ENCODE measurements at places on chromosomes 11 and 22.

DNA sequence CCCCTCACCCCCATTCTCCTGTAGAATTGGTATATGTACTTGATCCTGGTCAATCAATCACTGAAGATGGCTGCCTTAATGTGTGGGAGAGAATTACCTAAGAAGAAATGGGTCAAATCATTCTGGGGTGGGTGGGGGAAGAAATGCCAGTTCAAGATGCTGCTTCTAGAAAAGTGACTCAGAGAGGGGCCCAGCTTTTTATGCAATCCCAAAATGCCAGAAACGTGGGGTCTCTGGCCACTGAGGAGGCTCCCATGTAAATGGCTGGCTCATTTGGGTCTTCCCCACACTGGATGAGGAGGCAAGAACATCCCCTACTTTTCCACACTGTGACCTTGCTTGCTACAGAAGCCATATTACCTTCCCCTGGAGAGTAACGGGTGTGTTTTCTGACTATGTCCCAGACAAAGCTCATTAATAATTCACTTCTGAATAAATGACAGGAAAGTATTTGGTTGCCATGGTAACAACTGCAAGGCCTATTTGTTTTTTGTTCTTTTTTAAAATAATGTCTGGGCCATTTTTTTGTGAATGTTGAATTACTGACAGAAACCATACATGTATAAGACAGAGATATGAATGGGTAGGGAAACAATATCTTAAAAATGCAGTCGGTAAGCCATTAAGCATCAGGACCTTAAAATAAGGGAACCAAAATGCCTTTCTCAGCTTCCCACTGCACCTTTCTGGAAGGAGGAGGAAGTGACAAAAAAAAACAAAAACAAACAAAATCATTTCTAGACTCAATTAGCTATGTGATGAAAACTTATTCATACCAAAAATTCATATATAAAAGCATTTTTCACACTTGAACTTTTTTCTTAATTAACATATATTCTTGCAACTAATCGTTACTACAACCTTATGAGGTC lies 32.0 kb downstream of the SLC1A2 start:
- no peak for DNase-seq

GRCh38 chr11:36047344-36047743 lies 103.5 kb downstream of the LDLRAD3 start:
- no peak for DNase-seq

DNA sequence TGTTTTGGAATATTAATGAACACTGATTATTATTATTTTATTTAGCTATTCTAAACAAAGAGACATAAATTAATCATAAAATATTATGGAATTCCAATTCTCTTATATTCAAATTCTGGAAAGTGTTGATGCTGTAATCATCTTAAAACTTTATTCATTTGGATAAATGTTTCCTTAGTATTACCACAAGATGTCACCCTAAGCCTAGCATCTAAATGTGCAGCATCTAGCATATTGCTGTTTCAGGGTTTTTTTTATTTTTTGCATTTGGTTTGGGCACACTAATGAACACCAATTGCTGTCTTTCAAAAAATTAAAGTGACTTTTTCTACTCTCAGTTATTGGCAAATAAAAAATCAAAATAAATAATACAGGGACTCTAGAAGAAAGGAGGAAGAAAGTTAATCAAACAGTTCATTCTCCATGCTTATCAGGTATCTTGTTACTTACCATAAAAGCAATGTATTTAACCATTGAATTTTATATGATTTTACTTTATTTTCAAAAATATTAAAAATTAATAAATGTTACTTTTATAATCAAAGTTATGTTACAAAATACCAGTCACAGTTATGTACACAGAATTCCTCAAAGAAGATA lies 31.8 kb downstream of the DLG2 start:
- DNase-seq: peak; percentile 61

DNA sequence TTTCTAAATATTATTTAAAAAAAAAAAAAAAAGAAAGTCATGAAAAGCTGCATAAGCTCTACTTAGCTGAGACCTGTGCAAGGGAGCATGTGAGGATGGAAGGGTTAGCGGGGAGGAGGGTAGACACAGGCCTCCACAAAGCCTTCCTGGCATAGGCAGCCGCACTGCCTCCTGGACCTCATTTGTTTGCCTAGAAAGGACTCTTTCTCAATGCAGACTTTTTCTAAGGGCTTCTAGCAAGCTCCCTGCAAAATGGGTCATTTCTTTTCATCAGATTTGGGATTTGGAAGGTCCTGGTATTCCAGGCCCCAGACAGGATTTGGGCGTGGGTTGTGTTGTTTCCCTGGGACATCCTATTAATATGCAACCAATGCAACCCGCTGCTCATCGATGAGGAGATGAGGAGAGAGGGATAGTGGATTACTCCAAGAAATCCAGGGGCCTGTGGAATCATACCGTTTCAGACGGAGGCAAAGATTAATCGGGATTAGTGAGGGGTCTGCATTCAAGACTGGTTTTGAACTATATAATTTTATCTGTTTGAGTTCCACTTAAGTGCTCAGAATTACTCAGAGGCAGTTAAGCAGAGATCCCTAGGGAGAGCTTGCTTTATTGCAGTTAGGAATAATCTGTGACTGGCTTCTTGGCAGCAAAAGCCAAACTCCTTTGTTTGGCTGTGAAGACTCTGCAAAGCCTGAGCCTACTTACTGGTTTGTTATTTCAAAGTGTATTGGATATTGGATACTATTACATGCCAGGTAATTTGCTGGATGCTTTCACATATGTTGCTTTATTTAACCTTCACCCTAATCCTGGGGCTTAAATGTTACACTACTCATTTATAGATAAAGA lies 106.9 kb upstream of the NAV2 start:
- no peak for DNase-seq

DNA sequence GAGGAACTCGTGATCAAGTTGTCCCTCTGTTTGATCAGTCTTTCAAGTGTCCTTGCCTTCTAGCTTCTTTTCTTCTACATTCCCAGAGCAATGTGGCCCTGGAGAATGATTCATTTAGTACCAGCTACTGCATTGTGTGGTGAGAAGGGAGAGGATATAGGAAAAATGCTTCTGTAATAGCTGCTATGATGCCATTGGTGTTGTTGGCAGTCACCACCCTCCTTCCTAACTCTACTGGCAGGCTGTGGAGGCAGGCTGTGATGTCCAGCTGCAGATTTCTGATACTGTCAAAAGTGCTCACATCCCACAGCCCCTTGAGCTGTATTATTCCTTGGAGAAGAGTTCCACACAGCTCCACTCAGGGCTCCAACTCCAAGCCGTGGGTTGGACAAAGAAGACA lies 52.8 kb downstream of the ENDOD1 start:
- DNase-seq: no peak

GRCh38 chr11:44702889-44703288 lies 23.9 kb upstream of the TSPAN18 start:
- DNase-seq: no peak

DNA sequence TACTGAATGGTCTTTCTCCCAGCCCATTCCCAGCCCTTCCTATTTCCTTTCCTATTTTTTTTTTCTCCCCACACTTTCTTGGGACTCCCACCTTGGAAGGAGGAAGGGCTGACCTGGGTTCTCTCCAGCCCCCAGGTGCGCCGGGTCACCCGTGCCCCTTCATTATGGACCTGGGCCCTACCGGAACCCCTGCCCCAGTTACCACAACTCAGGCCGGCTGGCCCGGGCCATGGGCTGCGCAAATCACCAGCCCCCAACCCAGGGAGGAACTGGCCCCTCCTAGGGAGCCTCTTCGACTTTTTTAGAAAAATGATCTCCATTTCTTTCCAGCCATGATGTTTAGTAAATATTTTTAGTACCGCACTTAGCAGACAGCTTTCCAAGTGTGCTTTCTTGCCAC lies 62.2 kb downstream of the MORC2 start:
- no peak for DNase-seq

- no peak for DNase-seq
These were observed 2.1 kb downstream of the FXYD6 start for GRCh38 chr11:117874253-117874909.

DNA sequence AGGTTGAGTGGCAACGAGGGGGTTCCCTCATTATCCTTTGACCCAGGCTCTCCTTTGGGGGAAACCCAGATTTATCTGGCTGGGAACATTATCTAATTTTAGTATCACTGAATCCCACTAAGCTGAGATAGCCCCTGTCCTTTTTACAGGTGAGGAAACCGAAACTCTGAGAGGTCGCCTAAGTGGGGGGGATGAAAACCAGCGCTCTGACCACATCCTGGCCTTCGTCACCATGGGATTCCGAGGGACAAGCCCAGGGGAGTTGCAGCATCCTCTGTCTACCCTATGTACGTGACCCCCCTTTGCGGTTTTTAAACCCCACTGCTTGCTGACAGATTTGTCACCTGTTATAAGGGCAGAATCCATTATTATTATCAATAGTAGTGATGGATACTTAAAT lies 61.0 kb downstream of the ISX start:
- no peak for DNase-seq

GRCh38 chr11:2913776-2914175 lies 15.4 kb downstream of the PHLDA2 start:
- DNase-seq: no peak

GRCh38 chr22:22049684-22050083 lies 67.1 kb upstream of the TOP3B start:
- no peak for DNase-seq

DNA sequence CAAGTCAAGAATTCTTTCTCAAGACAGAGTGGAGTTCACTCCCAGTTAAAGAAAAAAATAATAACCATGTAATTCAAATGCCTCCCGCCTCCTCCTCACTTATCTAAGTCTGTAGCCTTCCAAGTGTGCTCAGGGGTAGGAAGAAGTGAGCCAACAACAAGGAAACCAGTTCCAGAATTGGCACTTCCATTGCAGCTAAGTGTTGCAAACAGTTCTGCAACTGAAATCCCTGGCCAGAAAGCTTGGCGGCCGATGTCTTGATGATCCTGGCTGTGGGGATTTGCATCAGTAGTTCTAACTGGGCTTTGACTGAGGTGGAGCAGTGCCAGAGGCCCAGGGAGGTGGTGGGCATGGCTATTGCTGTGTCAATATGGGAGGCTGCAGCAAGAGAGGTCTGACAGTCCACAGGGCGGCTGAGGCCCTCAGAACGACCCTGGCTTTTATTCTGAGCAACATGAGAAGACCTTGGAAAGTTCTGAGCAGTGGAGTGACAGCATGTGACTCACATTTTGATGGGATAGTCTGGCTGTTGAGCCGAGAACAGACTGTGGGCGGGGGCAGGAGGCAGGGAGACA lies 19.2 kb downstream of the DHCR7 start:
- no peak for DNase-seq

DNA sequence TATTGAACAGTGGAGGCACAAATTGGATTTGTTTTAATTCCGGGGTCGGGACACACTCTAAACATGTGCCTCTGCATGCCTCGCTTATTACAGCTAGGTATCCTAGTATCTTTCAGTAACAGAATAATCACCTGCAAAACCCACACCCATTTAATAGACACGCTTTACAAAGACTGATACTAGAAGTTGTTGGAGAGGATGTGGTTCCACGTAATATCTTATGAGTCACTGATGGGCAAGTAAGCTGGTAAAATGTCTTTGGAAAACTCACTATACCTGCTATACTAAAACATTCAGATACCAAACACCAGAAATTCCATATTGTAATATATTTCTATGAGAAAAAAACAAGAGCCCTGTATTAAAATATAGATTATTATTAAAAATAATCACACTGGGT lies 84.0 kb downstream of the GGTLC2 start:
- DNase-seq: no peak

DNA sequence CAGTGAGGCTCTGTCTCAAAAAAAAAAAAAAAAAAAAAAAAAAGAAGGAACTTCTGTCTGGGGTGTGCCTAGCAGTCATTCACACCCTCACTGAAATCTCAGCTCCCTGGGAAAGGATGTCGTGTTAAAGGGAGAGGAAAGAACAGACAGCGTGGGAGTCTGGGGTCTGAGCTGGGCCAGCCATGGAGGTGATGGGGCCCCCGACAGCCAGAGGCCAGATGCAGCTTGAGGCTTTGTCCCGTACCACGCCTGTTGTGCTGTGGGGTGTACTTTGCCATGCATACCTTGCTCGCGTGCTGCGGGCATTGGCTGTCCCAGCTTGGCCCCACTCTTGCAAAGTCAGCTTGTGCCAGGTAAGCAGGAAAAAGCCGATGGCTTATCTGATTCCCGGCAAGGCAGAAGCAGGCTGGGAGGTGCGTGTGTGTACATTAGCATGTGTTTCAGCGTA lies 4.6 kb downstream of the SYT12 start:
- no peak for DNase-seq

GRCh38 chr22:35299217-35299672 lies 449 bp upstream of the TOM1 start:
- DNase-seq: no peak

- DNase-seq: no peak
These were observed 38.8 kb upstream of the TOLLIP start for GRCh38 chr11:1348146-1348795.

DNA sequence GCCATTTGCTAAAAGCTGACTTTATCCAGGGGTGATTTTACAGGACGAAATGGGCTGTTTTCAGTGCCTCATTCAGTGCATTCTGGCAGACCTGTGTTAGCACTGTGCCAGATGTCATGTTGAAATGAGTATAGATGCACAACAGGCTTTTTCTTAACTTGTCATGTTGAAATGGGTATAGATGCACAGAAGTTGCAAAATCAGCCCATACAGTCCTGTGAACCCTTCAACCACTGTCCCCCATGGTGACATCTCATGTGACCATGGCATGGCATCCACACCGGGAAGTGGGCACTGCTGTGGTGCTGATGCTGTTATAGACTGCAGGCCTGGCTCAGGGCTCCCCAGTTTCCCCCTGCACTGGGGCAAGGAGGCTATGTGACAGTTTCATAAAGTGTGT lies 2.5 kb downstream of the TALDO1 start:
- no peak for DNase-seq

DNA sequence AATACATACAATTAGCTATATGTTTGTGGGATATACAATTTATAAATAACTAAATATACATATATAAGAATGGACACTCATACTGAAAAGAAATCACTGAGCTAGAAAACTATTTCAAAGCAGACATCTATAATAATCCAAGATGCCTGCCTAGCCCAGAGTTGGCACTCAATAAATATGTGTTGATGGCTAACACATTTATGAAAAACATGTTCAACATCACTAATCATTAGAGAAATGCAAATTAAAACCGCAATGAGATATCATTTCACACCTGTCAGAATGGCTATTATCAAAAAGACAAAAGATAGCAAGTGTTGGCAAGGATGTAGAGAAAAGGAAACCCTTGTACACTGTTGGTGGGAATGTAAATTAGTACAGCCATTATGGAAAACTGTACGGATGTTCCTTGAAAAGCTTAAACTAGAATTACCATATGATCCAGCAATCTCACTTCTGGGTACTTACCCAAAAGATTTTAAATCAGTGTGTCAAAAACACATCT lies 29.8 kb downstream of the POU2AF1 start:
- DNase-seq: no peak

- no peak for DNase-seq
These were observed 21.9 kb downstream of the TPBGL start for GRCh38 chr11:75262436-75262835.

GRCh38 chr11:96103102-96103501 lies 179.2 kb upstream of the MTMR2 start:
- no peak for DNase-seq

DNA sequence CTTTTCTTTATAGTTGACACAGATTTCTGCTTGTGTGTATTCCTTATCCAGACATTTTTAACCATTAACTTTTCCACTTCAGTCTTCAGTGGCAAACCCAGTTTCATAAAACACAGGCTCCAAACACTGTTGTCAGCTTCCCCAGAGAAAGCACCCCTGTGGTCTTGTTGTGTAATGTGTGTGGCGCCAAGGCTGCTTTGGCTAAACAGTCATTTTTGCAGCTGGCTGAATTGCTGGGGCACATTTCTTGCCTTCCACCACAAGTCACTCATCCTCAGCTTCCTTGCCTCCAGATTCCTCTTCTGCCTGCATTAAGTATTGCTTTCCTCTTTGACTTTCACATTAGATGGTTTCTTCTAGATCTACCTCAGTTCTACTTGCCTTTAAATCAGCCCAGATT lies 40.5 kb downstream of the ARHGAP1 start:
- no peak for DNase-seq
